Activated T-cell treated with anti-CD3 and anti-CD28 coated beads, Interleukin-2, amount 50 U/mL, for 1 hour (primary cell): ENCODE measurements at places on chromosomes 6 and 20.

DNA sequence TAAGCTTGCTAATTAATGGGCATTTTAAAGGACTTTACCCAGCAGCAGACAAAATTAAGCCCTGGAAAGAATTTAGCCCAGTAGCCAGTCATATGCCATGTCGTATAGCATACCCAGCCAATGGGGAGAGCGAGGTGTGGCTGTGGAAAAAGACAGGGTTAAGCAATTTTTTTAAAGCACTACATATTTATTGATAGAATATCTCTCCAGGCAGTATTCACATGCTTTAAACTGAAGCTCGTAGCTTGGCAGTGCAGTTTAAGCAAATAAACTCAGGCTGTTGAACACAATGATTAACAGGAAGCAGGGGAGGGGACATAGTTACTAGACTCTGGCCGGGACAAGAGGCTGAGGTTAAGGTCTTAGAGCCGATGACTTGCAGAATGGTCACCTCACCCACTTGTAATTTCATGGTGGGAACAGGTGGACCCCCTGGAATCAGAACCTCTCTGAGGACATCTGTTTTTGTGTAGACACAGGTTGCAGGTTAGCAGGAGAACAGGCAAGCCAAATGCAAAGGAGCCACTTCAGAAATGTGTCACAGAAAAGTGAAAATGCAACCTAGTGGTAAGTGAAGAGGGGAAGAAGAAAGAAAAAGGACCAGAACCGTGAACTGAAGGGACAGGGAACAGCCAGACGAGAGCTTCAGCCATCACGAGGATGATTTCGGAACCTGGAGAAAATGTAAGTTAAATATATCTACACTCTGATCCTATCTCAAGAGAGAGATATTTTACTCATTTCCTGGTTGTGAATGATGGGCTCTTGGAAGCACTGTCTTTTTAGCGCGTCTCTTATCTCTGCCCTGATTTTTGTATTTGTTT lies 7.2 kb downstream of the GCNT2 start:
- DNase-seq, result peak; percentile 34

GRCh38 chr20:49561806-49562205 lies 6.1 kb downstream of the PTGIS start:
- DNase-seq, result no peak

DNA sequence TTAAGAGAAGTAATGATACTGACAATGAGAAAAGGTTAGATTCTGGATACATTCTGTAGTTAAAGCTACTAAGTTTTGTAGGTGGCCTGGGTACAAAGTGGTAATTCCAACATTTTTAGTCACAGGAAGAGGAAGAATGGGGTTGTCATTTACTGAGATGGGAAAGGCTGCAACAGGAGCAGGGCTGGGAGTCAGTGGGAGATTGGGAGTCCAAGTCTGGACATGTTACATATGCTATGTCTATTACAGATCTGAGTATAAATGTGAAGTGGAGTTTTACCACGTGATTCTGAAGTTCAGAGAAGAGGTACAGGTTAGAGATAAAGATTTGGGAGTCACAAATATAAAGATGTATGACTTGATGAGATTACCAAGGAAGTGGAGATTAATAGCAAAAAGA lies 116.2 kb downstream of the RWDD2A start:
- DNase-seq, result no peak

DNA sequence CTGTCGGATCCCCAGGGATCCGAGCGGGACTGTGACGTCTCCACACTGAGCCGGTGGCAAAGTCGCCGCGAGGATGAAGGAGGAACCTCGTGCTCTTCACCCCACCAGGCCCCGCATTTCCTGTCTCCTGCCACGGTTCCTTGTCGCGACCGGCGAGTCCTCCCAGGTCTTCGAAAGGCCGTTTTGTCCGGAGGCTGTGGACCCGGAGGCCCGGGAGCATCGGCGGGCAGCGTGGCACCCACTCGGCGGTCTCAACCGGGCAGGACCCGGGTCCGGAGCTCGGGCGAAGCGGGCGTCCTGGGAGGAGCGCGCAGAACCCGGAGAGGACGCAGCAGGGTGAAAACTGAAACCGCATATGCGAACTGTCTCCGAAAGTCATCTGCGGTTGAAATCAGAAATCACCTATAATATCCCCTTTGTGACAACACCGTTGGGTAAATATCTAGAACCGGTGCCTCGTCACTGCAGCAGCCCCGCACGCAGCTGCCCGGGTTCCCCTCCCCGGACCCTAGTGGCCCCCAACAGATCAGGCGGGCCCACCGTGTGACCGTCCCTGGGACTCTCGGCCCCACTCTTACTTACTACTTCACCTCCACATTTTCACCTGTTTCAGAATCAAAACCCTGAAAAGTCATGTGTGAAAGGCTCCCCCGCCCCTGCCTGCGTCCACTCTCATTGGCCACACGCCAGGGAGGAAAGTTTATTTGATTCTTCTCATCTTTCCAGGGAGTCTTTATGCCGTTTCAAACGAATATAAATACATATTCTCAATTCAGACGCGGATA lies 3.1 kb upstream of the ULBP2 start:
- peak; percentile 62 for DNase-seq
